Smooth muscle cell of bladder (primary cell): ENCODE measurements at places on chromosomes 2 and 18. TPM values are rescaled to one million over a fixed set of nuclear protein-coding genes. Genes with fewer than 3 reads are reported as not detected.

Gene FANCL
- total RNA-seq: 9.8 and 11.8 TPM in 2 replicates

Gene FBXO41
- total RNA-seq: 1.1 and 1.6 TPM in 2 replicates

Gene DCC
- total RNA-seq: not detected in 2 replicates

Gene ST6GAL2
- under 0.01 and 1.1 TPM in 2 replicates for total RNA-seq

Gene CD207
- not detected in 2 replicates for total RNA-seq

Gene SP5
- total RNA-seq: not detected in 2 replicates

Gene ASNSD1
- 53.3 and 71.1 TPM in 2 replicates for total RNA-seq

Gene CABYR
- total RNA-seq: 3.6 and 4.2 TPM in 2 replicates

Gene RSAD2
- total RNA-seq: 0.14 and 0.55 TPM in 2 replicates

Gene KCNG3
- total RNA-seq: under 0.01 TPM in 1 of 2 replicates, not detected in the other

Gene CDCA7
- total RNA-seq: 0.43 and 0.55 TPM in 2 replicates

Gene TMSB10
- total RNA-seq: 13,405 and 15,231 TPM in 2 replicates

Gene EMILIN2
- total RNA-seq: 26.5 and 28.4 TPM in 2 replicates

Gene RNMT
- 16.6 and 20.7 TPM in 2 replicates for total RNA-seq

Gene TTN
- under 0.01 TPM in 2 replicates for total RNA-seq

Gene PRSS56
- total RNA-seq: not detected in 2 replicates

Gene NOSTRIN
- total RNA-seq: 0.09 and 0.14 TPM in 2 replicates

Gene EGR4
- not detected in 2 replicates for total RNA-seq

Gene TMEM247
- total RNA-seq: not detected in 2 replicates

Gene TNFRSF11A
- total RNA-seq: 0.09 and 0.14 TPM in 2 replicates

Gene NR4A2
- 0.09 and 1.00 TPM in 2 replicates for total RNA-seq

Gene CXCR2
- total RNA-seq: not detected in 2 replicates
